ENCODE measurements at places on chromosomes 11 and 22.

DNA sequence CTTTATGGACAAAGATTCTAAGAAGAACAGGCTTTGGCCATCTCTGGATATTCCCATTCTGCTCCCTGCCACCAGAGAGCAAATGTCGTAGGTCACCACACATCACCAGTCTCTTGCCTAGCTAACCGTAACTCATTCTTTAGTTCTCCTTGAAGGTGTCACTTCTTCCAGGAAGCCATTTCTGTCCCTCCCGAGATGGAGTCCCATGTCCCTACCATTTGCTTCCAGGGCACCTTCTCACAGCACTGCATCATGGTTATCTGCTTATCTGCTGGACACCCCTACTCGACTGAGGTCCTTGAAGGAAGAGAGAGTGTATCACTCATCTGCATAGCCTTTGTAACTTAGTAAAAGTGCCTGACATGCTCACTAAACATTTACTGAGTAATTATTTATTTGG is 47.6 kb downstream of the FAM83F start:
- peak; percentile 23 for DNase-seq

- no peak for DNase-seq
Observed at GRCh38 chr11:19970944-19971343, 189.3 kb downstream of the DBX1 start.

GRCh38 chr11:125958872-125959400 is 13.1 kb downstream of the VSIG10L2 start:
- no peak for DNase-seq

DNA sequence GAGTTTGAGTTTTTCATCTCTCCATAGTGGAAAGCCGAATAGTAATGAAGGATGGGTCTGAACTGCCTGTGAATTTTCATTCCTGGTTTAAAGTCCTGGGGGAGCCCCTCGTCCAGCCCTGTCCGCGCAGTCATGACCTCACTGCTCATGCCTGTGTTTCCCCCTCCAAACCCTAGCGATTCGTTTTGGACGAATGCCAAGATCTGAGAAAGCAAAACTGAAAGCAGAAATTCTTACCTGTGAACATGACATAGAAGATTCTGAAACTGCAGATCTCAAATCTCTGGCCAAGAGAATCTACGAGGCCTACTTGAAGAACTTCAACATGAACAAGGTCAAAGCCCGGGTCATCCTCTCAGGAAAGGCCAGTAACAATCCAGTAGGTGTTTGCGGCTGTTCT is 30.5 kb downstream of the CDPF1 start:
- no peak for DNase-seq

DNA sequence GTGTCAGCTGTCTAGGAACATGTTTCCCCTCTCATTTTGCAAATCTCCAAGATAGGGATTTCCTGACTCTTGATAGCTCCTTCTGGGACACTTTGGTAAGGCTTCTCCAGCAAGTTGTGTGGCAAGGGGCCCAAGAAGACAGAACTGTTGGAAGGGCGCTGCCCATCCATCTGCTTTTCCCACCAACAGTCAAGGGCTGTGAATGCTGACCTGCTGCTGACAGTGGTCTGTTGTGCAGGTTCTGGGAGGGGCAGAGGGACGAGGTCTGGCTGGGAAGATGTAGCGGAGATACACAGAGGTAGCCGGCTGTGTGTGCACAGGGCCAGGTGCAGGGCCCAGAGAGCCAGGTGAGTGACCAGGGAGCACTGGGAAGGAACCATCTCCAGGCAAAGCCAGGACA is 12.2 kb downstream of the BCR start:
- peak; percentile 70 for DNase-seq

- DNase-seq = no peak
Observed at GRCh38 chr11:108887436-108888238, 222.8 kb downstream of the DDX10 start.

All from DMS53 (cell line).